ENCODE measurements at places on chromosomes 11 and 22.

DNA sequence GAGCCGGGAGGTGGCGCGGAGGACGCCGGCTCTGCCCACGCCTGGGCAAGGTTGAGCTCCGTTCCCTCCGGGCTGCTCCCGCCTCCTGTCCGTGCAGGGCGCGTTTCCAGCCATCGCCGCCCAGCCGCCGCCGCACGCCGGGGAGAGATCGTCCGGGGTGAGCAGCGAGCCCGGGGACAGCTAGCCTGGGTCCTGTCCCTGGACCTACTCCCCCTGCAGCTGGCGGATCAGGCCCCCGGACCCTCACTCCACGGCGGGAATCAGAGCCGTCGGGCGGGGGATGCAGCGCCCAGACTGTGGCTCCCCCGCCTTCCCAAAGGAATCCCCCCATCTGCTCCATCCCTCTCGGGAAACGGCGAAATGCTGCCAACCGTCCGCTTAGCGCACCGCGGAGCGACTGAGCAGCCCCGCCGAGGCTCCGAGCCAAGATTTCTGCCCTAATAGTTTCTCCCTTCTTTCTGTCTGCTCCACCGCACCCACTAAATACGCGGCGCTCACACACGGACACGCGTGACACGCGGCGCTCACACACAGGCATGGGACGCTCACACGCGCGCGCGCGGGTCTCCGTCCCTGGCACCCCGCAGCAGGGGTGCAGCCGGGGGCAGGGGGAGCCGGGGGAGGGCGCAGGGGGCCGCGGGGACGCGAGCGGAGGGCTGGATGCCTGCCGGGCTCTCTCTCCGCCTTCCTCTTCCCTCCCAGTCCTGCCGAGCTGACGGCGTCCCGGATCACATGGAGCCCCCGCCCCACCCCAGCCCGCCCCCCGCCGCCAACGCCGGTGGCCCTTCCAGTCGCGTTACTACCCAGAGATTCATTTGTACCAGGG is at the start of gene KCNJ5:
KCNJ5 (plus strand) TSS at position 814 of the 826 bp plus-strand sequence. CDS start 19,918 bp downstream, outside the sequence.
- no peak for DNase-seq

GRCh38 chr11:106091480-106092123 is 14.1 kb downstream of the AASDHPPT start:
- no peak for DNase-seq

DNA sequence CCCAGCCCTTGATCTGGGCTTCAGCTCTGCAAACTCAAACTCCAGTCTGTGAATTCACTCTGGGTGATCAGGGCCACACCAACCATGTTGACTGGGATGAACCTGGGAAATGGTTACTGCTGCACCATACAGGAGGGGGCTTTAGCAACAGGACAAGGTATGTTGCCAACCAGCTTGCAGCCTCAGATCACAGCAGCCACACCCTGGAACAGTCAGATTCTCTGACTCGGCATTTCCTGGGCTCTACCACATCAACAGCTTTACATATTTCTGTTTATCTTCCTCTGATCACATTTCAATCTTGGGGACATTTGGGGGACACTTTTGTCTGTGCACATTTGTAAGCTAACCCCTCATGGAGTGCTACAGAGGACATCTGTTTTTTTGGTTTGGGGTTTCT is 267.0 kb upstream of the NCAM1 start:
- no peak for DNase-seq

- no peak for DNase-seq
Observed at GRCh38 chr11:56152333-56152732, 7.8 kb downstream of the OR8K5 start.

GRCh38 chr22:26401726-26402125 is 27.3 kb upstream of the ASPHD2 start:
- no peak for DNase-seq

- DNase-seq: no peak
Observed at GRCh38 chr11:61855939-61856680, 28.0 kb downstream of the FADS2 start.

DNA sequence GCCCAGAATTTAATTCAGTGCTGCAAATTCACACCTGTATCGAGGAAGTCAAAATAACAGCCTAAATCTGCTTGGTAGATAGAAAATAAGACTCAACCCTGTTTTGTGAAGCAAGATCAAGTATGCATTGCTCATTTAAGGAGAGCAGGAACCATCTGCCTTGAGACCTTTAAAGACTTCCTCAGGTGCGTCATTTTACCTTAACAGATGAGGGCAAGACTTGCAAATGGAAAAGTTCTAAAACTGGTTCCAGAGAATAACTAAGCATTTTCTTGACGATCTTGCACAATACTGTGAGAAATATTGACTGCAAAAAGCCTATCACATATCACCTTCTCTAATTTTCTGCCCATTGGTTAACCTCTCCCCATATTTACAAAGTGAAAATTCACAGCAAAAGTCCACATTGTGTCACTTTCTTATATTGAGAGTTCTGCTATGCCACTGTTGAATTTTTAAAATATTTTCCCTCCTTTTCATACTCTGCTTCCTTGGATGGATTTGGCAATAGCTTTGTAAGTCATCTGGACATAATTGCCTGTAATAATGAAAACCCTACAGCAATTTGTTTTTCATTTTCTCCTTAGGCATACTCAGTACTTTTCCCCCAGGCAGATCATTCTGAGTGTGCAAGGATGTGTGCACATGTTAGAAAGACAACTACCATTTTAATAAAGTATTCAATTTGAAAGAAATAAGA is 234.2 kb downstream of the AASDHPPT start:
- DNase-seq: no peak

DNA sequence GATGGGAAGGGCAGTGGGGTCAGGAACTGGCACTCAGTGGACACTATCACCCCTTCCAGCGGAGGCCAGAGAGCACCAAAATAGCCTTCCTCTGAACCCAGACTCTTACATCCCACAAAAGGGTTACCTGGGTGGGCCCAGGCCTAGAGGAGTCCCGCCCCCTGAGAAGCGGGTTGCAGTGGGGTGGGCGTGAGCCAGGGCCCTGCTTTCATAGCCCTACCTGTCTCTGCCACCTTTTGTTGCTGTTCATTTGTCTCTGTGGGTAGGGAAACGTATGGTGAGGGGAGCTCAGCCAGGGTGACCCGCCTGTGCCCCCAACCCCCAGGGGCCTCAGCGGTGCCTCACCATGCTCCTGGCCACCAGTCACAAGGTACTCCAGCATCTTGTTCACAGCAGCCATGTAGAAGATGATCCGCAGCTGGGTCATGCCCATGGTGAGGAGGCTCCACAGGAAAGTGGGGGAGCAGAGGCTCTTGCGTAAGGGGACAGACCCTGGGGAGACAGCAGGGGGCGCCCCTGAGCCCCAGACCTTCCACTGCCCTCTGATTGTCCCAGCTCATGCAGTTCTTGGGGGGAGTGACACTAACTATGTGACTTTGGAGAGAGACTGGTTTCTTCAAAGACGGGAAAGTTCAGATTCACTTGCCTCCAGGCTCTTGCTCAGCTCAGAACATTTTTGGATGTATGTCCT is 24.0 kb downstream of the SLC43A1 start:
- DNase-seq: no peak

DNA sequence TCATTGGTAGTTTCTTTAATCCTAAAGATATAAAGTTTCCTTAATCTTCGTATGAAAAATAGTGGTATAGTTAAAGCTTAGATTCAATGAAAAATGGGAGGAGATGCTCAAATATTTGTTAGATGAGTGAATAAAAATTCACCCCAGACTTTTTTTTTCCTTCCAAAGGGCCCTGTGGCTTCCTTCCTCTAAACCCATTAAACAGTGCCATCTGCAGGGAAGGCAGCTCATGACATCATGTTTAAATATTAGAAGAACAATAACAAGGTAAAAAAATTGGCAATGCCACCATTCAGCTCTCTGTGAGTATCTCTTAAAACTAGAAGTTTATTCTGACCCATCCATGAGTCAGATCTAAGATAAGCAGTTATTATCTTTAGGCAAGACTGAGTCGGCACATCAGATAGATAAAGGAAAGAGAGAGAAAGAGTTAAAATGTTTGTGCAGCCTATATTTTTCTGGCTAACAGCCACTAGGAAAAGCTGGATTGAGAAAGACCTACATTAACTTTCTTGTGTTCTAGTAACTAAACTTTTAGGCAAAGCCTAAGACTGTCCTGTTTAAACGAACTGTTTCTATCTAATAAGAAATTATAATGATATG is 19.1 kb upstream of the OOSP1 start:
- DNase-seq: no peak

DNA sequence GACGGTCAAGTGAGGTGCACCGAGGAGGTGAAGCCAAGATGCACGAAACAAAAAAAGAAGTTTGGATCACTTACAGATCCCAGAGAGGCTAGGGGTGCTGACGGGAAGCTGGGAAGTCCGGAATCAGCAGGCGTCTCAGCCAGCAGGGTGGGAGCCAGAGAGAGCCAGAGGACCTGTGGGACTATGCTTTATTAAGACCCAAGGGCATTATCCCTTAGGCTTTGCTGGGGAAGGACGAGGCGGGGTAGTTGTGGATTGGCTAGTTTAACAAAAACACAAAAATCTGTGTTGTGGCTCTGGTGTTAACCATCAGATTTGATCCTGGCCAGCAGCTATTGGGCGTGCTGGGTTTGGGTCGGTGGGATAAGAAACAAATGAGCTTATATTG is 427.1 kb downstream of the DYNC2H1 start:
- DNase-seq: no peak

DNA sequence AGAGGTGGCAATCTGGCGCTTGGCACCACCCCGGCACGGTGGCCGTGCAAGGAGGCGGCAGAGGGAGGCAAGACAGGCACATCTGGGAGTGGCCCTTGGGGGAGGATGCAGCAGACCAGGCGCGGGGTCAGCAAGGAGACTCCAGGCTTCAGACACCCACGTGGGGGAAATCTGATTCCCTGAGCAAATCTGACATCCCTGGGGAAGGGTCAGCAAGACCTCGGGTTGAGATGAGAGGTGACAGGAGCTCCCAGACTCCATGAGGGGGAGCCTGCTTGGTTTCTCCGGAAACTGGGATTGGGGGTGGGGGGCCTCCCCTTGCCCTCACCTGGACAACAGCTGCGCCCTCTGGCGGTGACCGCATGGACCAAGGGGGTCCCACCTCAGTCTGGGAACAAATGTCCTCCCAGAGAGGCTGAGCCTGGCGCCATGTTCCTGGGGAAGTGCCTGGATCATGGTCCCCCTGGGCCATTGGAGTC is 4.0 kb upstream of the RCOR2 start:
- DNase-seq: no peak

DNA sequence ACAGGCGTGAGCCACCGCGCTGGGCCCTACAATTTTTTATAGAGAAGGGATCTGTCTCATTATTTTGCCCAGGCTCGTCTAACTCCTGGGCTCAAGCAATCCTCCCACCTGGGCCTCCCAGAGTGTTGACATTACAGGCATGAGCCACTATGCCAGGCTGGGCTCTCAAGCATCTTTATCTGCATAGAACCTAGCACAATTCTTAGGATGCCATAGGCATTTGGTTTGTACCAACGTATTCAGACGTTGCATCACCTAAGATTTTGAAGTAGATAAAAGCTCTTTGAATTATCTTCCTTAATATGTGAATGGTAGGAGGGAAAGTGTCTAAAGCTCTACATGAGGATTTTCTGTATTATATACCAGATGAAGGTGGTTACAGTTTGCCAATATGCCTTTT is 30.5 kb downstream of the RTN3 start:
- no peak for DNase-seq

DNA sequence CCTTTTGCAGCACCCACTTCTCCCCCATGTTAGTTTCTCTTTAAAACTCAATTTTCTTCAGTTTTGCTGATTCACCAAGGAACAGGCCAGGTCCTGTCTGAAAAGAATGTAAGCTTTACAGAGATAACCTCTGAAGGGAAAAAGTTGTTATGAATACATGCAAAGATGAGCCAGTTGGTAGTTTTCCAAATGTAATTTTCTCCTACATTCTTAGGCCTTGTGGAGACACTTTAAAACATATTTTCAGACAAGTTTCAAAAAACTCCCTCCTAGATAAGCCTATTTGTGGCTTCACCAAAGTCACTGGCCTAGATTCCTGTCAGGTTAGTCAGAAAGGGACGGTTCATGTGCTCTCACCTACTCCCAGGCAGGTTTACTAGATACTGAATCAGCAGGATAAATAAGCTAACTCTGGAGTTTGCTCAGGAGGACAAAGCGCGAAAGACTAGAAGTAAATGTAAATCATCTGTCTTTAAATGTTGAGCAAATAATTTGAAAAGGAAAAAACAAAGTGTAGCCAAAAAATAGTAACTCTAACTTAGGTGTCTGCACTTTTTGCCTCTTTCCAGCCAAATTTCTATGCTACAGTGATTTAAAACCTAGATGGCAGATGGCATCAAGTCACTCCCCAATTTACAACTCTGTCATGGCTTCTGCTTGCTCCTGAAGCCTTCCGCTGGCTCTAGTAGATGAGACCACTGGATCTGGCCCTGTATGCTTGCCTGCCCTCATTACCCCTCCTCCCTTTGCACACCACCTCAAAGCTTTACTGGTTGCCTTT is 4.9 kb upstream of the ATP6V1E1 start:
- DNase-seq: no peak

DNA sequence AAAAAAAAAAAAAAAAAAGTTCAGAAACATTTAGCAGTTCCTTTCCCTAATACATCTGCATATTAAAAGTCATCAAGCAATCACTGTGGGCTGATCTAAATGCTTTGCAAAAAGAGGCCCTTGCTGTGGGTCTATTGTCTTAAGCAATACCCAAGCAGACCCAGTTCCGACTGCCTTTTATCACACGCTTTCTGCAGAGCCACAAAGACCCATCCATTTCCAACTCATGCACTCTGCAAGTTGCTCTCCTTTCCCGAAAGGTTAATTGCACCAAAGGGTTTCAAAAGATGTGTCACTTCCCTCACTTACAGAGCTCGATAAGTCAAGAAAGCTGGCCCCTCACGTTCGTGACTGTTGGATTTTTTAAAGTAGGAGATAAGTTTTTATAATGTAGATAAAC is 138.9 kb downstream of the MPPED1 start:
- no peak for DNase-seq

GRCh38 chr22:44172370-44173108 is 8.2 kb upstream of the PARVG start:
- DNase-seq: no peak

GRCh38 chr11:125068368-125068767 is 5.3 kb downstream of the SLC37A2 start:
- no peak for DNase-seq

- DNase-seq: no peak
Observed at GRCh38 chr11:125947419-125948277, 1.8 kb downstream of the VSIG10L2 start.

- no peak for DNase-seq
Observed at GRCh38 chr11:45133878-45134277, 12.6 kb upstream of the PRDM11 start.

DNA sequence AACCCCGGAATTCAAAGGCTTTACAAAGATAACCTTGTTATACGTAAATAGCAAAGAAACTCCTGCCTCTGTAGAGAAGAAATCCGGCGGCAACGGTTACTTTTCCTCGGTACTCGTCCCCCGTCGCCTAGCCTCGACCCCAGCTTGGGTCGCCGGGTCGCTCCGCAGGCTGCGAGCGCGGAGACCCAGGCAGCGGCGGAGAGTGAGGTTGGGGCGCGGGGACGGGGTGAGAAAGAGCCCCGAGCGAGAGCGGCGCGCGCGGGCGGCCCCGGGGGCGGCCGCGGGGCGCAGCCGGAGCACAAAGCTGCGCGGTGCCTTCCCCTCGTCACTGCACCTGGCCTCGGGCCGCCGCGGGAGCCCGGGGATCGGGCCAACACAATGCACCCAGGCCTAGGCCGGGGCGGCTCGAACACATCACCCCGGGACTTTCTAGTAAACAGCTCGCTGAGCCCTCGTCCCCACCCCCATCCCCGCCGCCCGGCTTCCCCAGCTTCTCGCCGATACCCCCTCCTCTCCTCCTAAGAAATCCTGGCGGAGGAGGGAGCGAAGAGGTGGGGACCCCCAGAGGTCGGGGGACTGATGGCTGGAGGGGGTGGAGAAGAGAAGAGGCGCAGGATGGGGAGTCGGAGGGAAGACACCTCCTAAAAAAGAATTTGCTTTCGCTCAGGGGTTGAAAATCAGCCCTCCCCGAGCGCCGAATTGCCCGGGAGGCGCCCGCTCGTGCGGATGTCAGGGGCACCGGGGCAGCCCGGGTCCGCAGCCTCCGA is 845 bp downstream of the MPPED2 start:
- DNase-seq: no peak
